ENCODE measurements at places on chromosomes 2 and 18. TPM values are rescaled to one million over a fixed set of nuclear protein-coding genes. Genes with fewer than 3 reads are reported as not detected.

DNA sequence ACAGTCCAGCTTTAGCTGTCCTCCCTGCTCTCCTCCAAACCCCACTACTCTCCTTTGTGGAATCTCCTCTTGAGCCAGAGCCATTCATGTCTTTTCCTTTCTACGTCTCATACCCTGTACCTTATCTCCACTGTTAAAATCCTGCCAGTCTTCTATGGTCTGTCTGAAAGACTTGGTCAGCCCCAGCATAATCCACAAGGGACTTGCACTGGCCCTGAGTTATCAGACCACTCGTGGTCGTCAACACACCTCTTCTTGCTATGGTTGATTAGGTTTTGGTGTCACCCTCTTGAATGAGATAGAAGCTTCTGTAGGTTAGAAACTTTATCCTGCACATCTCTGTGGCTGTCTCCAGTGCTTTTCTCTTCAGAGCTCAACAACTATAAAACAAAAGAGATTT is 56.8 kb downstream of the MYO1B start:
- DNase-seq, result no peak
- H3K4me1 ChIP-seq, result no peaks in the 10 kb centered on the region
- H3K36me3 ChIP-seq, result no peaks in the 10 kb centered on the region
- H3K27me3 ChIP-seq, result no peaks in the 10 kb centered on the region
- no peak overlapping the region for H3K4me3 ChIP-seq
- no peak overlapping the region for H3K27ac ChIP-seq

The MAL gene
- polyA plus RNA-seq, result 355 TPM

- no peak overlapping the region for H3K4me3 ChIP-seq
- H3K27me3 ChIP-seq, result no peaks in the 10 kb centered on the region
- H3K36me3 ChIP-seq, result no peaks in the 10 kb centered on the region
- H3K4me1 ChIP-seq, result no peaks in the 10 kb centered on the region
- DNase-seq, result no peak
- H3K27ac ChIP-seq, result no peak overlapping the region
These were observed 61.8 kb downstream of the FMNL2 start for GRCh38 chr2:152396763-152397162.

DNA sequence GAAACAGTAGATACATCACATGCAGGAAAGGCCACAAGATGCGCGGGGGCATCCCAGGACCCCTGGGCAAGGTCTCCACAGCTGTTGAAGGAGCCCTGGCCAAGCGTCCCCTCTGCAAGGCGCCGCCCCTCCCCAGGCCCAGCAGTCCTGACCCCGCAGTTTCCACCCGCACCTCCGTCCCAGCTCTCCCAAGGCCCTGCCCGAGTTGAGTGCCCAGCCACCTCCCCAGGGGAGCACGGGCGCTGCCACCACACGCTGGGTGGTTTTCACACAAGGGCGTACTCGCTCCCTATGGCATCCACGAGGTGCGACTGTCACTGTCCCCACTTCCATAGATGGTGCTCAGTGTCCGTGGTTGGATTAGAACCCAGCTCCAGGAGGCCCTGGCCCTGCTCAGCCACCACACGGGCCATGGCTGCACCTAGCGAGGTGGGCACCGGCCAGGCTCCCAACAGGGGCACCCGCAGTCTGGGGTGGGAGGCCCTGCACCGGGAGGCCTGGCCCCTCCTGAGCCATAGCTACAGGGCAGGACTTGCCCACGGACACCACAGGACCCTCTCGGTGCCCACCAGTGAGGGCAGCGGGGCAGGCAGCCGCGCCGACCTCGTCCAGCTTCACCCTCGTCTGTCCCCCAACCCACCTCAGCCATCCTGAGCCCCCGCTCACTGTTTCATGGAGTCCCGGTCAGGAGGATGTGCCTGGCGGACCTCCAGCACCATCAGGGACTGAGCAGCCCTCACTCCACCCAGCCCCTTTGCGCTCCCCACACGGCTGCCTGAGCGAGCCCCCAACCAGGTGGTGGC is 36.0 kb downstream of the KIF1A start:
- H3K27ac ChIP-seq, result no peak overlapping the region
- no peaks in the 10 kb centered on the region for H3K4me1 ChIP-seq
- H3K36me3 ChIP-seq, result no peaks in the 10 kb centered on the region
- H3K4me3 ChIP-seq, result no peak overlapping the region
- H3K27me3 ChIP-seq, result no peaks in the 10 kb centered on the region
- no peak for DNase-seq

The SNTG2 gene
- 0.26 TPM for polyA plus RNA-seq

DNA sequence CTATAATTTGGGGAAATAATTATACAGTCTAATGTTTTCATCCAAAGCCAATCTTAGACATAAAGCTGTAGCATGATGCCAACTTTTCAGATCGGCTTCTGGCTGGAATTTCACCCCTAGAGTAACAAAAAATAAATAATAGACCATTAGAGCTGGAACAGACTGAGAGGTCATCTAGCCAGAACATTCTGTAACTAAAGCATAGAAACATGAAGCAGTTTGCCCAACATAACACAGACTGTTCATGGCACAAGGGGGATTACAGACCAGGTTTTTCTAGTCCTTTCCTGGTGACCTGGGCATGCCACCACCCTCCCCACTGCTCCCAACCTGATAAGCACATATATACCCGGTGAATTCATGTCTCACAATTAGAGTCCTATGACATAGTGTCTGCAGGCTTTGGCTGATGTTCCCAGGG is 116.4 kb upstream of the PPP1CB start:
- no peak overlapping the region for H3K4me3 ChIP-seq
- H3K27me3 ChIP-seq, result no peaks in the 10 kb centered on the region
- no peaks in the 10 kb centered on the region for H3K36me3 ChIP-seq
- H3K4me1 ChIP-seq, result no peaks in the 10 kb centered on the region
- no peak for DNase-seq
- H3K27ac ChIP-seq, result no peak overlapping the region

GRCh38 chr2:60296219-60296955 is 257.1 kb downstream of the BCL11A start:
- H3K27ac ChIP-seq, result no peak overlapping the region
- no peak for DNase-seq
- no peaks in the 10 kb centered on the region for H3K36me3 ChIP-seq

- no peaks in the 10 kb centered on the region for H3K36me3 ChIP-seq
- no peak overlapping the region for H3K27ac ChIP-seq
- H3K4me1 ChIP-seq, result no peaks in the 10 kb centered on the region
- no peak overlapping the region for H3K4me3 ChIP-seq
- no peak for DNase-seq
These were observed 87.8 kb downstream of the KCTD1 start for GRCh38 chr18:26460449-26461091.

GRCh38 chr2:32715391-32715841 is 87.6 kb downstream of the TTC27 start:
- no peak overlapping the region for H3K4me3 ChIP-seq
- no peak overlapping the region for H3K27ac ChIP-seq

DNA sequence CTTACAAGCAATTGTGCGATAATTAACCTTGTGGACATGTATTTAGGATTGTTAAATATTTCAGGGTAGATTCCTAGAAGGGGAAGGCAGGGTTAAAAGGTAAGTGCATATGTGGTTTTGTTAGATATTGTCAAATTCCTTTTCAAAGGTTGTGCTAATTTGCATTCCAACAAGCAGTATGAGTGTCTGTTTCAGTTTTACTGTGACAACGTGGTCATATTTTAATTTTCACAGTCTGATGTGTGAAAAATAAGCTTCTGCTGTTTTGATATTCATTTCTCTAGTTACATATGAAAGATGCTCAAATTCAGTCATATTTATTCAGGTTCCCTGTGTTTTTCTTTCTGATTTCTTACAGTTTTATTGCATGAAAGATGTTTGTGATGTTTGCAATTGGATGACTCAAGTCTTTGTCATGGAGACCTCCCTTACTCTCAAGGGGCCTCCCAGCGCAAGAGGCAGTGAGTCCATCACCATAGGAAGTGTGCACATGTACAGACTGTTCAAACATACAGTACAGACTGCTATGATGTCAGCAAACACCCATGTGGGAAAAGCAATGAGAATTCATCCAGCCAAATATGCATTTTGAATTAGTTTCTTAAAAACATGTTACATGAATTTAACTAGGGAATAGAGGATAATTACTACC is 310.8 kb downstream of the GALR1 start:
- H3K4me1 ChIP-seq, result no peaks in the 10 kb centered on the region
- H3K4me3 ChIP-seq, result no peak overlapping the region
- no peak overlapping the region for H3K27ac ChIP-seq
- DNase-seq, result no peak
- no peaks in the 10 kb centered on the region for H3K36me3 ChIP-seq
- H3K27me3 ChIP-seq, result no peaks in the 10 kb centered on the region

The SLC39A10 gene
- 17.1 TPM for polyA plus RNA-seq

DNA sequence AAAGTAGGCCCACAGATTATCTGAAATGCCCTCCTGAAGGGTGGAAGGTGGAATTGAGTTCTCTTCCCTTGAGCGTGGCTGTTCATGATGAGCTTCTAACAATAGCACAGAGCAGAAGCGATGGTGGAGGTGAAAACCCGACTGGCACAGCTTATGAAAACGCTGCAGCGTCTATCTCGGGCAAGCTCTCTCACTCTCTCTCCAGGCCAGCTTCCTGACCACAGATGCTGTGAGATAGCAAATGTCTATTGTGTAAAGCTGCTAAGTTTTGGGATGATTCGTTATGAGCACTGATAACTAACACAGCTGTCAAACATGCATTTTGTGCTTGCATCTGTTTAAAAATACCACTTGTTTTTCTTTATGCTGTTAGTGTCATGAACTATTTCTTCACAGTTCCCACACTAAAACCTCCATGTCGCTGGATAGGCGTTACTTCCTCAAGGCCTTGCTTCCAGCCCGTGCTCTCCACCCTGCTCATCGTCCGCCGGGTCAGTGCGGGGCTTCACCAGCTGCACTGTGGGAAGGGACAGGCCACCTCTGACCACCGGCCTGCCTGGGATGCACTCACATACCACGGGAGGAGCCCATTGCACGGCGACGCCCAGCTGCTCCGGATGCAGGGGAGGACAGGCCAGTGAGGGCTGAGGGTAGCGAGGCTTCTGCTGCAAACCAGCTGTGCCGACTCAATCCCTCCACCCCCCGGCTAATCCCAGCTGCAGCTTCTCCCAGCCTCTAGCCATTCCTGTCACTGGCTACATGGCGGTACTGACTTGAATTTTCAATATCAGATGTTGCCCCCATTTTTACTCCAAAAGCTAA is 60.0 kb upstream of the OTOS start:
- peak; percentile 11 for DNase-seq
- H3K36me3 ChIP-seq, result no peaks in the 10 kb centered on the region
- no peaks in the 10 kb centered on the region for H3K4me1 ChIP-seq
- no peak overlapping the region for H3K27ac ChIP-seq

The SS18 gene
- 37.0 TPM for polyA plus RNA-seq

Data from naive thymus-derived CD4-positive, alpha-beta T cell (primary cell).